ENCODE measurements at places on chromosomes 3 and 15. TPM values are rescaled to one million over a fixed set of nuclear protein-coding genes. Genes with fewer than 3 reads are reported as not detected.

DNA sequence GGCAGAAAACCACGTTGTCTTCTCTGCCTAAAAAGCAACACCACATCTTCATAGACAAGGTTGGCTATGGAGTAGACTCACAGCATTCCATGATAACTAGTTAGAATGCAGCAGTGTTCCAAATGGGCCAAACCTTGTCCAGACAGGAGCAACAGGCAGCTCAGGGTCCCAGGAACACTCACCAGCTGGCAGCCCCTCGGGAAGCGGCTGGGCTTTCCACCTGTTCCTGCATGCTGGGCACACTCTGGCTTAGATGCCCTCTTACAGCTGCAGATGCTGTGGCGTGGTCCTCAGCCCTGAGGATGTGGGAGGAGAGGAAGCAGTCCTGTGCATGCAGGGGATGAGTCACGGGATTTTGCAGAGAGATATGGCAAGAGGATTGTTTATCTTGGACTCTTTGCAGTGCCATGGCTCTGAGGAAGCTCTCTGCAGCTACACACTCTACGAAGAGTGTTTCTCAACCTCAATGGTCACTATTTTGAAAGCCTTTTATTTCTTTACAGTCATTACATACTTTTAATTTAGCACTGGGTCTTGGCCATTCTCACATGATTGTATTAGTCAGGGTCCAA, 11.3 kb downstream of the NRROS start:
- no peak for DNase-seq

TFDP2 gene
- total RNA-seq: 91.8 TPM

CCPG1 gene
- total RNA-seq: 30.8 TPM

NIPA2 gene
- total RNA-seq: 121 TPM

FEZF2 gene
- total RNA-seq: 0.49 TPM

DNA sequence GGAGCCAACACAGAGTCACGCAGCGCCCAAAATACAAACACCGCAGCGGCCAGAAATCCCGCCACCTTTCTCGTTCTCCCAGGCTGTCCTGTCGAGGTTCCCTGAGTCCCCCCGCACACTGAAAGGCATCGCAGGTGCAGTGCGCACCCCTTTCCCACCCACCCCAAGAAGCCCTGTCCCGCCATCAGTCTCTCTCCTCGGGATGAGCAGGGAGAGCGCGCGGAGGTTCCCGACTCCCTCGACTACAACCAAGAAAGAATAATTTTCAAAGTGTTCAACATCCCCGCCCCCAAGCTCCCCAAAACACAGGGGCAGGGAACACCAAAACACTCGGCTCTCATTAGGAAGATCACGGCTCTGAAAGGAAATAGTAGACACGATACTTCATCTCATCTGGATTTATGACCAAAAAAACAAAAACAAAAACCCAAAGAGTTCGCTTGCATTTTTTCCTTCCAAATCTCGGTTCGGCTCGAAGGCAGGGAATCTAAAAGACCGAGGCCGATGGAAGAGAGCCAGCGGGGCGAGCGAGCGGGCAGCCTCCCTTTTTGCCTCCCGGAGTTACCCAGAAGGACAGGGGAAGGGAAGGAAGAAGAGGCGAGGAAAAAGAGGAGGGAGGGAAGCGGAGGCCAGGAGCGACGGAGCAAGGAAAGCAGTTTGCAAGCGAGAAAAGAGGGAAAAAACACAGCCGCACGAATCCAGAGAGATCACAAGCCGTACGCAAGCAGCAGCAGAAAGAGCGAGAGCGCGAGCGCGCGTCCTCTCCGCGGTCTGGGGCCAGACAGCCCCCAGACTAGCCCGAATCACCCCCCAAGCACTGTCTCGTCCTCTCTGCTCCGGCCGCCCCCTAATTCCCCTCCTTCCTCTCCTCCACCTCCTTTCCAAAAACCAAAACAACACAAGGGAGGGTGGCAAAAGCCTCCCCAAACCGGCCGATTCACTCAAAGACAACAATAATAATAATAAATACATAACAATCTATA, 808 bp downstream of the BCL6 start:
- DNase-seq: peak; percentile 48

Measured in glutamatergic neuron (in vitro differentiated cells).